ENCODE measurements at places on chromosomes 2 and 18.

DNA sequence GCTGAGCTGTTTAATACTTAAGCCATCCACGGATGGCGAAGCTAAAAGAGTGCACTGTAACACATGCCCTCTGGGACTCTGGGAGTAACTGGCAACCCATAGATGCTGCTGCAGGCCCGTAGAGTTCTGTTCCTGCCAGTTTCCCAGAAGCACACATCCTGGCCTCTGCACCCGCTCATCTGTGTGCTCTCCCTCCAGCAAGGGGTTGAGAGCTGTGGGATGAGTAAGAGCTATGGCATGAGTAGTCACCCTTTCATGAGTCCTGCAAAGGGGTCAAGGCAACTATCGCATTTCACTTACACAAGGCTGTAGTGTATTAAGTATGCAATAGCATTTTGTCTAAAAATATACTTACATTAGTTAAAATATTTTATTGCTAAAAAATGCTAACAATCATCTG is 1341.8 kb upstream of the NXPH2 start:
- H3K27ac ChIP-seq = no peak overlapping the region
- no peak overlapping the region for H3K4me3 ChIP-seq
- peaks cover 27% of the 10 kb centered on the region for H3K4me1 ChIP-seq
- DNase-seq = no peak

DNA sequence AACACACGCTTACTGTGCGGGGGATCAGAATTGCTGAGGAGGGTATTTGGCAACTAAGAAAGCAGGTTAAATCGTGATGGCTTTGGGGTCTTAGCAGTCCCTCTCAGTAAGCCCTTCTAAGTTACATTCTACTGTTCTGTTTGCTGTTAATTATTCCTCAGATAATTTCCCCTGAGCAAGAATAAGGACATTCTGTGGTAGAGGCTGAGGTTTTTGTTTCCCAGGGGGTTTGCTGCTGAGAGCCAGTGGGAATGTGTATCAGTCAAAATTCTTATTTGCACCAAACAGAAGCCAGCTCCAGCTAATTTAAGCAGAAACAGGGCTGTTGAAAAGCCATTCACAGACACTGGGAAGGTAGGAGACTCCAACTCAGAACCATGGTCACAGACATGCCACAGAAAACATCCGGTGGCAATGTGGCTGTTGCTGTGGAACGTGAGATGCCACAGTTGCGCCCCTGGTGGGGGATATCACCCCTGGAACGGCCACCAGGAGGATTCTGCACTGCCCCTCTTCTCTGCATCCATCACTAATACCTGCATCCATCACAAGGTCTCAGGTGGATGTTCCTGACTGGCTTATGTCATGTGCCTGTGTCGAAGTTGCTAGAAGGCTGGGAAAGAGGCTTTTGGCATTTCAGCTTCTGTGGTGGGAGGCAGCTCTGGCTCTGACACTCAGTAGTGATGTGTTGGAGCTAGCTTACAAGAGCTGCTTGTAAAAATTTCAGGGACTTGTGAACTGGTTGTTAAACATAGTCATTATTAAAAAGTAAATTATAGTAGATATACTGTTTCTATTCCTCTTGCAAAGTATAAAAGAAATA is 23.2 kb downstream of the SLC4A3 start:
- H3K36me3 ChIP-seq = no peaks in the 10 kb centered on the region
- H3K4me3 ChIP-seq = no peak overlapping the region
- no peaks in the 10 kb centered on the region for H3K27me3 ChIP-seq
- no peak for DNase-seq

DNA sequence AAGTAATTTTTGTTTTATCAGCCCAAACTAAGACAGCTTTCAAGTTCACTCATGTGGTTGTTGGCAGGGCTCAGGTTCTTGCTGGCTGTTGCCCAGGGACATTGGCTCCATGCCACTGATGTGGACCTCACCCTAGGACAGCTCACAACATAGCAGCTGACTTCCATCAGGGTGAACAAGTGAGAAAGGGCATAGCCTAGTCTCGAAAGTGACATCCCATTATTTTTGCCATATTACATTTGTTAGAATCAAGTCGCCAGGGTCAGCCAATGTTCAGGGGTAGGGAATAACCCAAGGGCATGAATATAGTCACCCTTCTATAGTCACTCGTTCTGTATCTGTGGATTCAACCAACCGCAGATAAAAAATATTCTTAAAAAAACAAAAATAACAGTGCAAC is 10.7 kb upstream of the CWC22 start:
- H3K27me3 ChIP-seq = no peaks in the 10 kb centered on the region
- no peak overlapping the region for H3K27ac ChIP-seq
- no peaks in the 10 kb centered on the region for H3K36me3 ChIP-seq
- no peak overlapping the region for H3K4me3 ChIP-seq

- no peaks in the 10 kb centered on the region for H3K27me3 ChIP-seq
- H3K4me1 ChIP-seq = peaks cover 51% of the 10 kb centered on the region
- peak overlapping the region; percentile 88 for H3K27ac ChIP-seq
- no peak overlapping the region for H3K4me3 ChIP-seq
- H3K36me3 ChIP-seq = no peaks in the 10 kb centered on the region
Observed at GRCh38 chr18:68564961-68565360, 149.9 kb downstream of the TMX3 start.

DNA sequence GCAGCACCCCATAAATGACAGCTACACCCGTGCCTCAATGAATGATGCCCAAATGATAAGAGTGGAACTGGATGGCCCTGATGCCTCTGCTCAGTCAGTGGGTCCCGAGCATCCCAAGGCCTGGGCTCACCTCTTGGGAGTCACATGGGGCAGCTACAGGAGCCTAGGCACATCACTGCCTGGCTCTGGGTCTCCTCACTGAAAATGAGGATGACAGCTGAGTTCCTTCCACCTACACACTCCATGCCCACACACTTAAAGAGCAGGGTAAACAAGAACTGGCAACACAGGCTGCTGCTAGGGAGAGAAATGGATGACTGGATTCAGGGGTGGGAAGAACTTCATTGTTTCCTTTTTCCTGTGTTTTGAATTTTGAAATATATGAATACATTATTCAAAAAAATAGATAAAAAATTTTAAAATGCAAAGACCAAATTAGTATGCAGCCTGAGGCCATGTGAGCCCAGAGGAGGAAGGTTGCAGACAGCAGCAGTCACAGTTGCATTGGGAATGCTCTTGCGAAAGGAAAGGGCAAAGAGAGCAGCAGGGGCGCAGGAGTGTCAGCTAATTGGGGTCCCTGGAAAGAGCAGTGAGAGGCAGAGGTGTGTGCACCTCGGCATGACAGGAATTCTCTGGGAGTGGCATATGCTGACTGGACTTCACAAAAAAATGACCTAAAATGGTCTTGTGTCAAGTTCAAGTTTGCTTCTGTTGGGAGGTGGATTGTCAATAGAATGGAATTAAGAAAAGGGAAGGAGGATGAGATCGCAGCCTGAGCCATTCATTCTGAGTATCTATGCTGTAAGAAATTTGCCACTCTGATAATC is 327.1 kb downstream of the CELF4 start:
- H3K4me3 ChIP-seq = no peak overlapping the region
- no peak overlapping the region for H3K27ac ChIP-seq
- H3K4me1 ChIP-seq = peaks cover under 1% of the 10 kb centered on the region
- no peaks in the 10 kb centered on the region for H3K36me3 ChIP-seq

DNA sequence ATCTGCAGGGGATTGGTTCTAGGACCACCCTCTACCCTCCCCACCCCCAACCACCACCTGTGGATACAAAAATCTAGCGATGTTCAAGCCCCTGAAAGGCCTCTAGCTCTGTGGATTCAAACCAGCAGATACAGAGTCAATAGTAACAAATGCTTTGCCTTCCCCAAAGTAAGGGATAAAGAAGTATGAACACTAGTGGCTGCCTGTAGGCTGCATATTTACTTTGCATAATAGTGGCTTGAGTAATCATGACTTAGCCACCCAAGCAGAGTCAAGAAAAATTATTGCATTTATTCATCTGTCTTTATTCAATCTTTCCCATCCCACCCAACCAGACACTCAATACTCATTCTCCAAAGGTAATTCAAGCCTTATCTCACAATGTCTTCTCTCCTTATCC is 43.8 kb downstream of the SOCS6 start:
- peaks cover 19% of the 10 kb centered on the region for H3K36me3 ChIP-seq
- H3K4me3 ChIP-seq = no peak overlapping the region
- peaks cover 37% of the 10 kb centered on the region for H3K4me1 ChIP-seq
- H3K27me3 ChIP-seq = no peaks in the 10 kb centered on the region
- H3K27ac ChIP-seq = no peak overlapping the region

- DNase-seq = no peak
- H3K36me3 ChIP-seq = peaks cover 72% of the 10 kb centered on the region
- H3K4me3 ChIP-seq = no peak overlapping the region
- H3K4me1 ChIP-seq = peaks cover 52% of the 10 kb centered on the region
- H3K27ac ChIP-seq = peak overlapping the region; percentile 87
Observed at GRCh38 chr2:216659276-216659675, 26.1 kb downstream of the IGFBP2 start.

GRCh38 chr2:212912445-212913103 is 238.8 kb downstream of the IKZF2 start:
- H3K4me3 ChIP-seq = no peak overlapping the region
- H3K4me1 ChIP-seq = peaks cover 13% of the 10 kb centered on the region
- H3K27ac ChIP-seq = no peak overlapping the region
- H3K36me3 ChIP-seq = no peaks in the 10 kb centered on the region

DNA sequence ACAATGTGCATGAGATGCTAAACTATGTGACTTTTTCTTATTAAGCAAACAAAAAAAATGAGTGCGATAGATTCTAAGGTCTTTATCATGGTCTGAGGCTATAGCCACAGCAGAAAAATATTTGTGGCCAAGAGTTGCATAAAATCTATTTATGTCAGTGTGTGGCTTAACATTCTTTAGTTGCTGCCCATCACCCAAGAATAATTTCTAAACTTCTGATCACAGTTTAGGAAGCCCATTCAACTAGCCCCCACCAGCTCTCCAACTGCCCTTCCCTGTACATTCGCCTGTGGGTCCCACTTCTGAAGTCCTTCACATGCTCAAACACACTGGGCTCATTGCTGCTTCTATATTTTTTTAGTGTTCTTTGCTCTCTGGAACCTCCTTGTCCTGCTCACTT is 107.1 kb downstream of the CTNNA2 start:
- H3K4me3 ChIP-seq = no peak overlapping the region
- DNase-seq = no peak
- H3K27ac ChIP-seq = no peak overlapping the region
- no peaks in the 10 kb centered on the region for H3K36me3 ChIP-seq

GRCh38 chr2:64214281-64215115 is 70.3 kb upstream of the PELI1 start:
- H3K36me3 ChIP-seq = peaks cover 3% of the 10 kb centered on the region
- no peak overlapping the region for H3K27ac ChIP-seq
- peaks cover 42% of the 10 kb centered on the region for H3K4me1 ChIP-seq
- H3K27me3 ChIP-seq = 0 out of 2 replicates have a peak, but pooled peaks cover 2% of the 10 kb centered on the region
- no peak for DNase-seq

- H3K36me3 ChIP-seq = peaks cover 19% of the 10 kb centered on the region
- H3K27me3 ChIP-seq = peaks cover 6% of the 10 kb centered on the region
- H3K27ac ChIP-seq = peak overlapping the region; percentile 6
- peaks cover 35% of the 10 kb centered on the region for H3K4me1 ChIP-seq
Observed at GRCh38 chr2:120017201-120017600, 4.3 kb downstream of the EPB41L5 start.

GRCh38 chr18:23099621-23100020 is 35.7 kb upstream of the CABLES1 start:
- no peak overlapping the region for H3K4me3 ChIP-seq
- H3K27me3 ChIP-seq = 0 out of 2 replicates have a peak, but pooled peaks cover 6% of the 10 kb centered on the region
- H3K27ac ChIP-seq = no peak overlapping the region
- DNase-seq = no peak

- H3K27ac ChIP-seq = no peak overlapping the region
- no peak for DNase-seq
- H3K4me3 ChIP-seq = no peak overlapping the region
- no peaks in the 10 kb centered on the region for H3K4me1 ChIP-seq
- H3K36me3 ChIP-seq = no peaks in the 10 kb centered on the region
Observed at GRCh38 chr2:191625016-191625415, 52.9 kb upstream of the NABP1 start.

GRCh38 chr2:152620985-152621384 is 96.3 kb downstream of the PRPF40A start:
- H3K36me3 ChIP-seq = peaks cover 37% of the 10 kb centered on the region
- no peaks in the 10 kb centered on the region for H3K4me1 ChIP-seq
- H3K27me3 ChIP-seq = no peaks in the 10 kb centered on the region
- H3K27ac ChIP-seq = no peak overlapping the region
- no peak overlapping the region for H3K4me3 ChIP-seq

- no peaks in the 10 kb centered on the region for H3K36me3 ChIP-seq
- no peak overlapping the region for H3K27ac ChIP-seq
- peaks cover 1% of the 10 kb centered on the region for H3K4me1 ChIP-seq
- no peaks in the 10 kb centered on the region for H3K27me3 ChIP-seq
- no peak overlapping the region for H3K4me3 ChIP-seq
Observed at GRCh38 chr2:46878886-46879285, 36.7 kb downstream of the MCFD2 start.

DNA sequence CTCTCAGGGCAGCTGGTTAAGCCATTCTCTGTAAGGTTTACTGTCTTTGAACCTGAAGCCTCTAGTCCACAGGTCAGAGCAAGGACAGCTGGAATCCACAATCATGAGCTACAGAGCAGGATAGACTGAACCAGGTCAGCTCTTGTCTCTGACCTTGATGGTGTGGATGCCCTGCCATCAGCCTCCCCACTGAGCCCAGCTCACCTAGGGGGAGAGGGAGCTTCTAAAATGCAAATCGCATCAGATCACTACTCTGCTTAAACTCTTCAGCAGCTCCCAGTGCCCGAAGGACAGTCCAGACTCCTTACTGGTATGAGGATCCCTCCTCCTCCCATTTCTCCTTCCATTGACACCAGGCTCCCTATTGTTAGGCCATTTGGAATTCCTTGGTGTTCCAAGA is 255.3 kb upstream of the CCDC68 start:
- no peak overlapping the region for H3K27ac ChIP-seq
- DNase-seq = peak; percentile 27
- H3K4me3 ChIP-seq = no peak overlapping the region
- H3K4me1 ChIP-seq = peaks cover 27% of the 10 kb centered on the region

DNA sequence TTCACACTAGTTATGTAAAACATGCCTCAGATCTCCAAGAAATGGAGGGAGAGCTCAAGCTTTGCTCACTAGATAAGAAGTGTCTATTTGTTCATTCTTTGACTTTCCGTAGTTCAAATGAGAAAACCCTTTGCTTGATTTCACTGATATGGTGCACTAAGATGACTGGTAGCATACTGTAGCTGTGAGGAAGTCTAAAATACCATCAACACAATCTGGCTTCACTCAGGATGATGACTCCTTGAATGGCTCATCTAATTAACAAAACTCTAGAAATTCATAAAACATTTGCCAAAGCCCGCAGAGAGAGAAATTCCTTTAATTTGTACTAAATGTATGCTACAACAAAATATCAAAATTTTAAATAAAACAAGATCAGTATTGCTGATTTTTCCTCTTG is 152.8 kb upstream of the STK17B start:
- DNase-seq = no peak
- peaks cover 11% of the 10 kb centered on the region for H3K4me1 ChIP-seq
- no peak overlapping the region for H3K27ac ChIP-seq
- H3K36me3 ChIP-seq = no peaks in the 10 kb centered on the region
